ENCODE measurements at places on chromosomes 7 and 10. TPM values are rescaled to one million over a fixed set of nuclear protein-coding genes. Genes with fewer than 3 reads are reported as not detected.

- no peak for DNase-seq
Observed at GRCh38 chr7:99194301-99194700, 13.6 kb downstream of the KPNA7 start.

DNA sequence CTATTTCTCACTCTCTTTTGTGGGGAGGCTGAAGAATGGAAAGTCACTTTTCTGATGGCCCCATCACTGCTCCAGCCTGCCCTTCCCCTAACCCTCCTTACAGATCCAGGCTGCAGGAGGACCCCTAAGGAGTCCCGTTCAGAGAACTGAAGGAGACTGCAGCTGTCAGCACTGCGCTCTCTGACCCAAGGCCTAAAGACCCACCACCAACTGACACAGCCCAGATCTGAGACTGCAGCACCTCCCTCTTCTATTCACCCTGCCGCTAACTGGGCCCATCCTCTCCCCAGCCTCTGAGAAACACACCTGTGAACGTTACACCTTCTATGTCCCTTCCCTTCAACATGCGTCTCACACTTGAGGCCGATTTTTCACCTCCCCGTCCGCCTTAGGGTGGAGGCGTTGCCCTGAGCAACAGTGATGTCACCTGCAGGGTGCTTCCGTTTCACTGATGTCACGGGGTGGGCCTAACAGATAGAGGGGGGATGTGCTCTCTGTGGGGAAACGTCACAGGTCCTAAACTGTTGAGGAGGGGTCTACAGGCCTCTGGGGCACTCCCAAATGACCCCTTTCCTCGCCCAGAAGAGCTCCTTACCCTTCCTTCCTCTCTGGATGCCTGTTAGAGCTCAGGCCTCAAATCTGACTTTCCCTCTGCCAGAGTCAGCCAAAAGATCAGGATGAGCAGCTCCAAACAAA lies 5.1 kb downstream of the ITPRIP start:
- DNase-seq = peak; percentile 17

DNA sequence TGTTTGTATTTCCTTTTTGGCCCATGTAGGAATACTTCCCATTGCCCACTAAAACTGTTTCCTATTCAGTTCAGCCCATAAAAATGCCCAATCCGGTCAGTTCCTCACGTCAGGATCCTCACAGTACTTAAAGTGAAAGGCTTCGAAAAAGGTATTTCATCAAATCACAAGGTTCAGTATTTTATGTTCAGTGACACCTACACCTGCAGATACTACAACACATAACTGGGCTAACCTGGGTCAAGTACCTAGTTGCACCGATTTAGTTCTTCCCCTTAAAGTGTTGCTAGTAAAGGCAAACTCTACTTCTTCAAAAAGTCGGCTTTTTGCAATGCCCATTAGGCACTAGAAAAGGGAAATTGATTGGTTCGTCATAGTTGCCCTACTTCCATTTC lies 1.1 kb downstream of the SNX13 start:
- DNase-seq = peak; percentile 35

- no peak for DNase-seq
Observed at GRCh38 chr10:4649471-4649870, 176.5 kb upstream of the AKR1E2 start.

- DNase-seq = no peak
Observed at GRCh38 chr10:36269222-36269621, 627.1 kb upstream of the FZD8 start.

GRCh38 chr7:75721426-75721825 lies 17.3 kb downstream of the HIP1 start:
- DNase-seq = no peak

GRCh38 chr10:89029181-89029580 lies 38.6 kb downstream of the FAS start:
- DNase-seq = no peak

DNA sequence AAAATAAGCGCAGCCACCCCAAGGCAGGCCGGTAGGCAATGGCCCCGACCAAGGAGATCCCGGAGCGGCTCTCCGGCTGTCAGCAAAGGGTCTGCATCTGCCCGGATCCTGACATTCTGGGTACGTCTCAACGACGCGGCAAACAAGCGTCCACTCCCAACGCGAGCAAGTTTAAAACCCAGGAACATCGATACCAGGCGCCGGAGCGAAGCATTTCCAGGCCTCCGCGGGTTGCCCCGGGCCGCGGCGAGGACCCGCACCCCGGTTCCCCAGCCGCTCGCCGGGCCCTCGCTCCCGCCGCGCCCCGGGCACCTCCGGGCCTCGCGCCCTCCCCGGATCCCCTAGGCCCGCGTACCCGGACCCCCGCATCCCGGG lies 453 bp downstream of the URGCP start:
- peak; percentile 38 for DNase-seq

DNA sequence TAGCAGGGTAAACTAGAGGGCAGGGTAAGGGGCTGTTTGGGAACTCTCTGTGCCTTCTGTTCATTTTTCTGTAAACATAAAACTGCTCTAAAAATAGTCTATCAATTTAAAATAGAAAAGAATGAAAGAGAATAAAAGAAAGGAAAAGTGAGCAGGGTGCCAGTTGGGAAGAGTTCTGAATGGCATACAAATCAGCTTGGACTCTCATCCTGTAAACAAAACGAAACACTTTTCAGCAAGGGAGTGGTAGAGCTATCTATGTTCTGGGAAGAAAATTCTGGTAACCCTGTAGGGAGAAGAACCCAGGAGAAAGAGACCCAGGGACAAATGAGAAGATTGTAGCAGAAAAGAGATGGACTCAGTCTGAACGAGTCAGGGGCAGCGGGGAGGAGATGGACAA lies 24.6 kb downstream of the SCRN1 start:
- DNase-seq = no peak

The CFAP58 gene
- total RNA-seq = 0.11 TPM

The SPDYE16 gene
- total RNA-seq = not detected

The TMEM236 gene
- 57.4 TPM for total RNA-seq

The ARHGEF5 gene
- 67.1 TPM for total RNA-seq

The LRRD1 gene
- total RNA-seq = not detected
